IMR-90 (cell line): ENCODE measurements at places on chromosomes 13 and 19. TPM values are rescaled to one million over a fixed set of nuclear protein-coding genes. Genes with fewer than 3 reads are reported as not detected.

Gene CGB2
- not detected in 2 replicates for total RNA-seq

Gene LPAR2
- total RNA-seq: under 0.01 and 0.28 TPM in 2 replicates

Gene DPF1
- total RNA-seq: 3.2 and 4.2 TPM in 2 replicates

Gene NEK5
- total RNA-seq: under 0.01 TPM in 1 of 2 replicates, not detected in the other

Gene IGLON5
- total RNA-seq: not detected in 2 replicates

Gene PSG4
- total RNA-seq: 87.5 and 106 TPM in 2 replicates

Gene ZNF805
- 26.1 and 32.3 TPM in 2 replicates for total RNA-seq

Gene ZNF525
- total RNA-seq: 4.5 and 6.7 TPM in 2 replicates

Gene FFAR2
- total RNA-seq: not detected in 2 replicates

Gene ZNF471
- 2.3 and 2.8 TPM in 2 replicates for total RNA-seq

Gene SUGP2
- total RNA-seq: 23.3 and 25.8 TPM in 2 replicates

Gene FXYD1
- 0.18 TPM in 1 of 2 replicates, not detected in the other for total RNA-seq

Gene ZNF560
- total RNA-seq: 0.90 and 1.1 TPM in 2 replicates

Gene NRTN
- total RNA-seq: 0.18 TPM in 1 of 2 replicates, not detected in the other

Gene ZNF486
- total RNA-seq: 4.1 and 6.9 TPM in 2 replicates

Gene OVOL3
- total RNA-seq: not detected in 2 replicates

Gene MKNK2
- total RNA-seq: 20.8 and 21.9 TPM in 2 replicates

Gene PEG3
- not detected in 2 replicates for total RNA-seq

Gene AMER2
- total RNA-seq: not detected in 2 replicates
